CD4-positive, alpha-beta T cell (primary cell): ENCODE measurements at places on chromosomes 6 and 20.

DNA sequence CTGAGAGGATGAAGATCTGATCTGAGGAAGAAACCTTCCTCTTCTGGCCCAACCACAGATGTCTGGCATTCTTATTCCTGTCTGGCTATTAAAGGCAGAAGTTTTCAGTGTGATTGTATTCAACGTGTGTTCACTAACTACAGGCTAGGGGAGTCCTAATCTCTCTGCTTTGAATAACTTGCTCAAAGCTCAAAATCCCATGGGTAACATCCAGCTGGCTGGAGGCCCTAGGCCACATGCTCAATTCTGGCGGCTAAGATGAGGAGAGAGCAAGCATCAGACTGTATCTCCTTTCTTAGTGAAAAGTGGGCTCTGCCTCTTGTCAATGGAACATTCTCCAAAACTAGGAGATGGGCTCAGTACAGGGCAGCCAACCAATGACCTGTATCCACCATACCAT lies 478.0 kb downstream of the KIF16B start:
- no peak for DNase-seq

- DNase-seq: no peak
These were observed 730.4 kb downstream of the KIF16B start for GRCh38 chr20:15842872-15843271.

DNA sequence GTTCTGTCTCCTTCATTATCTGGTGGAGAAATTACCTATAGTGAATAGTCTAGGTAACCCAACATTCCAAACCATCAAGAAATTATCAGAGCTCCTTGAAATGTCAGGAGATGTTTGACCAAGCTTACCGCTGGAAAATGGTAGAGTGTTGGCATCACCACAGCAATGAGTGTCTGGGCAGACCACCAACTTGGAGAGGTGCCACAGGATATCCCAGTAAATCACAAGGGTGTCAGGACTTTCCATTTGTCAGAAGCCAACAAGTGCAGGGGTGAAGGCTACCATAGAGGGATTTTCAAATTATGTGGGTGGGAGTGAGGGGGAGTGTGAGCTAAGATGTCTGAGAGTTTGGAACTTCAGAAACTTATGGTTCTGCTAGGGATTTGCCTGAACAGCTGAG lies 73.2 kb downstream of the VGLL2 start:
- DNase-seq: no peak

GRCh38 chr6:112429226-112429625 lies 82.1 kb downstream of the RFPL4B start:
- DNase-seq: no peak

GRCh38 chr20:39248862-39249485 lies 286.8 kb downstream of the DHX35 start:
- DNase-seq: no peak

DNA sequence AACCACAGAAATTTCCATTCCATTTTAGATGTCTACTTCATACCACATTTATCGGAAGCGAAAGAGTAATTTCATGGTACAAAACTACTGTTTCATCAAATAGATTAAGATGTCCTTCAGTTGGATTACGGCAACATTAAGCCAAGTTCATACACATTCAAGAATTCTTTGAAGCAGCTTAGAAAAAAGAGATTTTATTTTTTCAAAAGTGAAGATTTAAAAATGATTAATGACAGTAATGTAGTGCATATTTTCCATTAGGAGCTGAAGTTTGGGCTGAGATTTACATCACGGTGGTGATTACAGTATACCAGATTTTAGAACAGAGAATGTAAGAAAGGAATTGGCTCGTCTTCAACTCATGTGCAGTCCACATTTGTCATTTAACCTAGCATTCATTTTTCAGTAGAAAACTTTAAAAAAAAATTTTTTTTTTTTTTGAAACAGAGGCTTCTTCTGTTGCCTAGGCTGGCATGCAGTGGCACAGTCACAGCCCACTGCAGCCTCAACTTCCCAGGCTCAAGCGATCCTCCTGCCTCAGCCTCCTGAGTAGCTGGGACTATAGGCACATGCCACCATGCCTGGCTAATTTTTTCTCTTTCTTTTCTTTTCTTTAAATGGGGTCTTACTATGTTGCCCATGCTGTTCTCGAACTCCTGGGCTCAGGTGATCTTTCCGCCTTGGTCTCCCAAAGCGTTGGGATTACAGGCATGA lies 1.9 kb downstream of the SYNJ2 start:
- DNase-seq: no peak

DNA sequence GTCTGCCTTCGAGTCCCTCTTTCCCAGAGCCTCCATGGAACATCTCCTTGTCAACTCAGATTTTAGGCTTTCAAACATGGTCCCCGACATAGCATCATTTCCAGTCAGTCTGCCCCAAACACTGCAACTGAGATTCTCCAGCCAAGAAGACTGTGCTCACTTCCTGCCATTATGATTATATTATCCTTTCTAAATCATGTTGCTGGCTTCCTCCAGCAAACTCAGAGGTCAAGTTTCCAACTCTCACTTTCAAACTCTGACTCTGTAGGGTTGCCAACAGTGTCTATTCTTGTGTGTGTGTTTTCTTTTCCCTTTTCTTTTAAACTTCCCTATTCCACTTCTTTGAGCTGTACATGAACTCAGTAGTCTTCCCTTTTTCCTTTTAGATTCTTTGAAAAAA lies 61.2 kb upstream of the TRAF3IP2 start:
- no peak for DNase-seq

DNA sequence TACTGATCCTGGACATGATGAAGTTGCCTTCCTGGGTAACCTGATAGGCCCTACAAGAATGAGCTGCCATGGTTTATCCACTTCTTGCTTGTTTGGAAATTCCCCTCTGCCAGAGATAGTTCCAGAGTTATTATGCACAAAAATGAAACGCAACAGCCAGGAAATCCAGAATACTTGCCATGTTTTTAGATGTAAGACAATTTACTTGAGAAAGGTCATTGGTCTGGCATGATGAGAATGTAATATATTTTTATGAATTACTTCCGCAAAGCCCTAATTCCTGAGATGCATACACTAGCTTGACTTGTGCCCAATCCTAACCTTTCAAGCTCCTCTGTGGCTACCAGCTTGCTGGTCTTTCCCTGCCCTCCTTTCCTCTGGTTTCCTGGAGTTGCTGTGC lies 27.9 kb upstream of the NT5E start:
- no peak for DNase-seq

GRCh38 chr6:53598265-53598907 lies 53.5 kb upstream of the GCLC start:
- no peak for DNase-seq

GRCh38 chr20:47821481-47822100 lies 36.3 kb upstream of the SULF2 start:
- no peak for DNase-seq

- DNase-seq: no peak
These were observed 315.7 kb downstream of the FOXA2 start for GRCh38 chr20:22268675-22269074.

GRCh38 chr20:2756056-2756611 lies 44.3 kb downstream of the CPXM1 start:
- DNase-seq: no peak

GRCh38 chr6:63802606-63803206 lies 167.1 kb downstream of the PHF3 start:
- DNase-seq: no peak

- DNase-seq: no peak
These were observed 7.5 kb upstream of the CCDC28A start for GRCh38 chr6:138765896-138766655.

DNA sequence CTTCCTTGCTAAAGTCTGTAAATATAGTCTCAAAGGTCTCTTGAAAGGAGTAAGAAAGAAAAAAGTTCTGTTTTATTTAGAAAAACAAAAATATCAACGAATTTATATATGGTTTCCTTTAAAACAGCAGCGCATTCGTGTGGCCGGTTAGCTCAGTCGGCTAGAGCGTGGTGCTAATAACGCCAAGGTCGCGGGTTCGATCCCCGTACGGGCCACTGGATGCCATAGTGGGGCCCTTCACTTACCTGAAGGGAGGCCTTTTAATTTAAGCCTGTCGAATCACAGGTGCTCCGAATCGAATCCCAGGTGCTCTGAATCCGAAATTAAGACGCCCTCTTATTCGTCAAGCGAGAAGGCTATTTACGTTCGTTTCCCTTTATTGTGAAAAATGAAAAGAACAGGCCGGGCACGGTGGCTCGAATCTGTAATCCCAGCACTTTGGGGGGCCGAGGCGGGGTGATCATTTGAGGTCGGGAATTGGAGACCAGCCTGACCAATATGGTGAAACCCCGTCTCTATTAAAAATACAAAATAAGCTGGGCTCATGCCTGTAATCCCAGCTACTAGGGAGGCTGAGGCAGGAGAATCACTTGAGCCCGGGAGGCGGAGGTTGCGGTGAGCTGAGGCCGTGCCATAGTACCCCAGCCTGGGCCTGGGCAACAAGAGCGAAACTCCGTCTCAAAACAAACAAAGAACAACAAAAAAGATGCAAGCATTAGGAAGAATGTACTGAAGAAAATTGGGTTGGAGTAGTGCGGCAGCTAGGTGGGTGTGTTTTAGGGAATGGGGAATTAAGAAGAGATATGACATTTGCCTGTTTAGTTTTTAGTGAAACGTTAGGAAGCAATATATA lies 195.8 kb upstream of the ZNF184 start:
- DNase-seq: no peak

DNA sequence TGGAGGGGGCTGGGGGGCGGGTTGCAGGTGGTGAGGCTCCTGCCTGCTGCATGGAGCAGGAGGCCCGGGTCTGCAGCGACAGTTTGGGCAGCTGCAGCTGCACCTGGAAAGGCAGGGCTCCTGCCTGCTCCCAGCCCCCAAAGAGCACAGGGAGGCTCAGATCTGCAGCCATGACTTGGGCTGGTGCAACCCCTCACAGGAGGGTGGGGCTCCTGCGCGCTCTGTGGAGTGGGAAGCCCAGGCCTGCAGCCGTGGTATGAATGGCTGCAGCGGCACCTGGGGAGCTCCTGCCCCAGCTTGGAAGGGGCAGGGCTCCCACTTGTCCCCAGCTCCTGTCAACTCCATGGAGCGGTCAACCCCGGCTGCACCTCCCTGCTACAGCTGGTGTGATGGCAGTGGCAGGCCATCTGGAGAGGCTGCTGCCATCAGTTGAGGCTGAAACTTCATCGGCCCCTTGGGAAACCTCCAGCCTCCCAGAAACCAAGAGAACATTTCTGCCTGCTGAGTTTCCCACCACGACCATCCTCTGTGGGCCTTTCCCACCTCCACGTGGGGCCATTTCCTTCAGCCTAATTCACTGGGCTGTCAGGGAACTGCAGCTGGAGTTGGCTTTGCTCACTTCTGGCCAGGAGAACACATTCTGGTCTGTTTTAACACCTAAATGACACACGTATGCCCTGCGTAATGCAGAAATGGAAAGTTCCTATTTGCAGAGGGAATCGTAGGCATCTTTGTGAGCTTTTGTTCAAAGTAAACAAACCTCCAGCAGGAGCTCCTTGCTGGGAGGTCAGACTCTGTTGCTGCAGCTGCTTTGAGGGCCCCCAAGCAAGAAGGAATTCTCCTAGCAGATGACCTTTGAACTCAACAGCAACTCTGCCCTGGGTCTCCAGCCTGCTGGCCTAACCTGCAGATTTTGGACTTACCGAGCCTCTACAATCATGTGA lies 429.0 kb downstream of the PREX1 start:
- DNase-seq: no peak
